ENCODE measurements at places on chromosomes 16 and 17. TPM values are rescaled to one million over a fixed set of nuclear protein-coding genes. Genes with fewer than 3 reads are reported as not detected.

TBC1D16 gene
- total RNA-seq = 0.63 TPM

GPR139 gene
- total RNA-seq = not detected

KRTAP3-1 gene
- total RNA-seq = not detected

CSNK1D gene
- 116 TPM for total RNA-seq

LRRC75A gene
- 1.8 TPM for total RNA-seq

TUBD1 gene
- 11.4 TPM for total RNA-seq

CYGB gene
- not detected for total RNA-seq

FOXK2 gene
- total RNA-seq = 53.3 TPM

RABEP2 gene
- total RNA-seq = 16.5 TPM

RDM1 gene
- 14.4 TPM for total RNA-seq

DNA sequence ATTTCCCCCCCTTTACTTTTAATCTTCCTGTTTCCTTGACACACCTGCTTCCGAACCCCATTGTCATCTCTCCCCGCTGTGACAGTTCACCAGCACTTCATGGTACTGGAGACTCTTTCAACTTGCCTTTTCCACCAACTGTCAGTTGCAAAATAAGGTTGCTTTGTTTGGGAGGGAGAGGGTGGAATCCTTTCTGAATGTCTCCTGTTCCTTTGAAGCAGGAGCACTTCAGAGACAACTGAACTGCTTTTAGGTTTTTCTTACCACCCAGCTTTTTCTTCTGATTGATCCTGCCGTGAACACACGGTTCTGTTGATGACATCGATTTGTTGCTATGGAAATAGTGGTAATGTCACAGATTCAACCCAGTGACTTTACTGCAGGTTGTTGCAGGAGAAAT is 42.0 kb downstream of the RPA1 start:
- peak overlapping the region; percentile 58 for H3K4me3 ChIP-seq
- no peak for DNase-seq
- H3K27me3 ChIP-seq = no peaks in the 10 kb centered on the region
- peak overlapping the region; percentile 81 for H3K27ac ChIP-seq
- H3K4me1 ChIP-seq = peaks cover 64% of the 10 kb centered on the region
- peaks cover 69% of the 10 kb centered on the region for H3K36me3 ChIP-seq

GRCh38 chr16:1413684-1414531 is 596 bp downstream of the UNKL start:
- DNase-seq = peak; percentile 78
- H3K27me3 ChIP-seq = no peaks in the 10 kb centered on the region
- H3K4me3 ChIP-seq = peak overlapping the region; percentile 82
- peak overlapping the region; percentile 81 for H3K27ac ChIP-seq
- H3K4me1 ChIP-seq = peaks cover 31% of the 10 kb centered on the region

- no peaks in the 10 kb centered on the region for H3K4me1 ChIP-seq
- H3K4me3 ChIP-seq = no peak overlapping the region
- H3K36me3 ChIP-seq = no peaks in the 10 kb centered on the region
- H3K27ac ChIP-seq = no peak overlapping the region
Observed at GRCh38 chr17:14940108-14940937, 324.8 kb downstream of the PMP22 start.

- H3K27ac ChIP-seq = peak overlapping the region; percentile 71
- H3K27me3 ChIP-seq = no peaks in the 10 kb centered on the region
- peak; percentile 67 for DNase-seq
- H3K36me3 ChIP-seq = peaks cover 77% of the 10 kb centered on the region
- no peak overlapping the region for H3K4me3 ChIP-seq
Observed at GRCh38 chr17:47663912-47664623, 14.3 kb downstream of the KPNB1 start.

- H3K36me3 ChIP-seq = peaks cover 9% of the 10 kb centered on the region
- H3K27me3 ChIP-seq = peaks cover 56% of the 10 kb centered on the region
- peaks cover 47% of the 10 kb centered on the region for H3K4me1 ChIP-seq
- no peak for DNase-seq
- H3K27ac ChIP-seq = no peak overlapping the region
Observed at GRCh38 chr17:60137731-60138130, 12.0 kb upstream of the CA4 start.

- peaks cover 20% of the 10 kb centered on the region for H3K4me1 ChIP-seq
- no peak for DNase-seq
- no peak overlapping the region for H3K27ac ChIP-seq
- H3K4me3 ChIP-seq = no peak overlapping the region
Observed at GRCh38 chr17:50328363-50329325, 17.3 kb upstream of the XYLT2 start.

- peaks cover 6% of the 10 kb centered on the region for H3K36me3 ChIP-seq
- H3K4me1 ChIP-seq = no peaks in the 10 kb centered on the region
- H3K4me3 ChIP-seq = no peak overlapping the region
- DNase-seq = no peak
- H3K27ac ChIP-seq = no peak overlapping the region
Observed at GRCh38 chr17:82691714-82692113, 6.8 kb downstream of the RAB40B start.

DNA sequence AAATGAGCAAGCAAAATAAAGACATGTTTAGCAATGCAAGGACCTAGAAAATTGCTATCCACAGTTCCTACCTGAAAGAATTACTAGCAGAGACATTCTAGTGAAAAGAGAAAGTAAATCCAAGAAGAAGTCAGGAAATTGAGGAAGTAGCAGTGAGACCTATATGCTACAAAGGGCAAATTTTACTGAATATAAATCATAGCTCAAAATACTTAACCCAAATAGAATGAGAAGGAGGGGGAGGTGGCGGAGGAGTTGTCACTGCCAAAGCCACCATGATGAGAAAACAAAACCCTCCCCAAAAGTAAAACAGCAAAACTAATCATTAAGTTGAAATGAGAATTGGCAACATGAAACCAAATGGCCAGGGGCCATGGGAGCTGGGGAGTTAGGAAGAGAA is 39.3 kb downstream of the PITPNM3 start:
- peaks cover 14% of the 10 kb centered on the region for H3K27me3 ChIP-seq
- no peak for DNase-seq
- no peak overlapping the region for H3K4me3 ChIP-seq
- H3K4me1 ChIP-seq = no peaks in the 10 kb centered on the region
- no peak overlapping the region for H3K27ac ChIP-seq
- H3K36me3 ChIP-seq = no peaks in the 10 kb centered on the region

DNA sequence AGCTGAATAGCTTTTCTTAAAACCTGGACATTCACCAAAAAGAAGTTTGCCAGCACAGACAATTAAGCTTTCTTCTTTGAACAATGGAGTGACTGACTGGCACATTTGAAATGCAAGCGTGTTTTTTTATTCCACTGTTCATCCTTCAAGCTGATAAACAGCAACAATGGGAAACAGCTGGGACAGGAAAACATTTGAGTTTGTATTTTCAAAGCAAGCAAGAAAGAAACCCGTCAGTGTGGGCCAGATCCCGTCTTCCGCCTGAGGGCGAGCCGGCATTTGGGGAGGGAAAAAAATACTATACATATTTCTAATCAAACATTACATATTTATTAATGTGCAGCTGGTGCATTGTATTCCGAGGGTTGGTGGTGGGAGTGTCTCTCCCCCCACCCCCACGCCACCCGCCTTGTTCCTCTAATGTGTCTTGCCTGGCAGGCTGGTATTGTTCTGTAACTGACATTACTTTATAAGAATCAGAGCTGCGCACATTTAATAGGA is 94.3 kb downstream of the CYLD start:
- peaks cover 7% of the 10 kb centered on the region for H3K27me3 ChIP-seq
- no peak overlapping the region for H3K27ac ChIP-seq
- peaks cover 12% of the 10 kb centered on the region for H3K4me1 ChIP-seq
- H3K4me3 ChIP-seq = no peak overlapping the region
- DNase-seq = no peak

DNA sequence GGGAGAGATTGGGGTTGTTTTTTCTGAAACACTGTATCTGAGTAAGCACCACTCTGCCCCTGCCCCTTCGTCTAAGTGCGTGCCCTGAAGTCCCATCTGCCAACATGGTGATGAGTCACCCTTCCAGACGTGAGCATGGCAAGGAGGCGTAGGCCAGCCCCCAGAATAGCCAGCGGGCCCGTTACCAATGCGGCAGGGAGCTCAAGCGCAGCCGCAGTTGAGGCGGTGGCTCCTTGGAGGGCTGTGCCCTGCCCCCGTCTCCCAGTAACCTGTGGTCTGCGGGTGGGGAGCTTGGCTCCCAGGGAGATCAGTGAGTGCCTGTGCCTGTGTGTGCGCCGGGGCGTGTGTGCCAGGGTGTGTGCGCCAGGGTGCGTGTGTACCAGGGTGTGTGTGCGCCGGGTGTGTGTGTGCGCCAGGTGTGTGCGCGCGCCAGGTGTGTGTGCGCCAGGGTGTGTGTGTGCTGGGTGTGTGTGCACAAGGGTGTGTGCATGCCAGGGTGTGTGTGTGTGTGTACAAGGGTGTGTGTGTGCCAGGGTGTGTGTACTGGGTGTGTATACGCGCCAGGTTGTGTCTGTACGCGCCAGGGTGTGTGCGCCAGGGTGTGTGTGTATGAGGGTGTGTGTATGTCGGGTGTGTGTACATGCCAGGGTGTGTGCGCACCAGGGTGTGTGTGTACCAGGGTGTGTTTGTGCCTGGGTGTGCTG is 98.6 kb upstream of the CHMP6 start:
- H3K4me3 ChIP-seq = peak overlapping the region; percentile 94
- H3K27ac ChIP-seq = peak overlapping the region; percentile 100
- peaks cover 93% of the 10 kb centered on the region for H3K36me3 ChIP-seq
- H3K4me1 ChIP-seq = peaks cover 93% of the 10 kb centered on the region
- no peaks in the 10 kb centered on the region for H3K27me3 ChIP-seq

- H3K36me3 ChIP-seq = no peaks in the 10 kb centered on the region
- no peak overlapping the region for H3K4me3 ChIP-seq
- peaks cover 54% of the 10 kb centered on the region for H3K27me3 ChIP-seq
- no peak for DNase-seq
Observed at GRCh38 chr16:66843191-66843590, 1.0 kb upstream of the CA7 start.

DNA sequence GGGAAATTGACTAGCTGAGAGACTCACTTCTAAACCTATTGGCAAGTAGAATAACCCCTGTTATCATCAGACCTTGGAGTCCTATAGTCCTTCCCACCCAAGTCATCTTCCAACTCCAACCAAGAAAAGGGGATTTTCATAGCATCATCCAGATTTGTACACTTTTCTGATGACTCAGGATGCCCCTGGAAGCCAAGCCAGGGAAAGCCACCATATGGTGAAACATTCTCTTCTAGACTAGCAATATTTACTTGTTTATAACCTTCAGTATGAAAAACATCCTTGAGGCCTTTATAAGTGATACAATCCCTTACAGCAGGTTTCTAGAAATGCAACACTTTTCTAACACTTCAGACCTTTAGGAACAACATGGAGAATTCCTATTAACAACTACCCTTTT is 618.8 kb upstream of the CDH11 start:
- H3K4me1 ChIP-seq = no peaks in the 10 kb centered on the region
- DNase-seq = no peak
- no peaks in the 10 kb centered on the region for H3K27me3 ChIP-seq
- H3K4me3 ChIP-seq = no peak overlapping the region
- H3K36me3 ChIP-seq = no peaks in the 10 kb centered on the region

DNA sequence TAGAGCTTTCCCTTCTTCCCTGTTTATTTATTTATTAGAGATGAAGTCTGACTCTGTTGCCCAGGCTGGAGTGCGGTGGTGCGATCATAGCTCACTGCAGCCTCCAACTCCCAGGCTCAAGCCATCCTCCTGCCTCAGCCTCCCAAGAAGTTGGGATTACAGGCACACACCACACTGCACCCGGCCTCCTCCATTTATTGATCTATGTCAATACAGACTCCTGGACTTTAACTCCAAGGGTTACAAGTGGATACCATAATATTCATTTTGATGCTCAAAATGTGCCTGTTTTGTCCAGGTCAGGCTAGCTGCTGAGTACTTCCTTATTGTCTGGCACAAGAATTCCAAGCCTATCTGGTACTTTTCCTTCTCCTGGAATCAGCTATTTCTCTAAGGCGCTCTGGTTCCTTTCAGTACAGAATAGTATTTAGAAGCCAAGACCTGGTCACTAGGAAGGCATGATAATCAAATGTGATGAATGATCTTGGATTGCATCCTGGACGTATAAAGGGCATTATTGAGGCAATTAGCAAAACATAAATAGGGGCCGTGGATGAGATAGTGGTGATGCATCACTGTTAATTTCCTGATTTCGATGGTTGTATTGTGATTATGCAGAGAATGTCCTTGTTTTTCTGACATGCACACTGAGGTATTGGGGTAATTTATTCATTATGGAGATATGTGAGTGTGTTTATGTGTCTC is 21.7 kb downstream of the IL4R start:
- no peak overlapping the region for H3K4me3 ChIP-seq
- H3K4me1 ChIP-seq = peaks cover 45% of the 10 kb centered on the region
- DNase-seq = no peak
- peaks cover 94% of the 10 kb centered on the region for H3K36me3 ChIP-seq
- H3K27me3 ChIP-seq = no peaks in the 10 kb centered on the region

DNA sequence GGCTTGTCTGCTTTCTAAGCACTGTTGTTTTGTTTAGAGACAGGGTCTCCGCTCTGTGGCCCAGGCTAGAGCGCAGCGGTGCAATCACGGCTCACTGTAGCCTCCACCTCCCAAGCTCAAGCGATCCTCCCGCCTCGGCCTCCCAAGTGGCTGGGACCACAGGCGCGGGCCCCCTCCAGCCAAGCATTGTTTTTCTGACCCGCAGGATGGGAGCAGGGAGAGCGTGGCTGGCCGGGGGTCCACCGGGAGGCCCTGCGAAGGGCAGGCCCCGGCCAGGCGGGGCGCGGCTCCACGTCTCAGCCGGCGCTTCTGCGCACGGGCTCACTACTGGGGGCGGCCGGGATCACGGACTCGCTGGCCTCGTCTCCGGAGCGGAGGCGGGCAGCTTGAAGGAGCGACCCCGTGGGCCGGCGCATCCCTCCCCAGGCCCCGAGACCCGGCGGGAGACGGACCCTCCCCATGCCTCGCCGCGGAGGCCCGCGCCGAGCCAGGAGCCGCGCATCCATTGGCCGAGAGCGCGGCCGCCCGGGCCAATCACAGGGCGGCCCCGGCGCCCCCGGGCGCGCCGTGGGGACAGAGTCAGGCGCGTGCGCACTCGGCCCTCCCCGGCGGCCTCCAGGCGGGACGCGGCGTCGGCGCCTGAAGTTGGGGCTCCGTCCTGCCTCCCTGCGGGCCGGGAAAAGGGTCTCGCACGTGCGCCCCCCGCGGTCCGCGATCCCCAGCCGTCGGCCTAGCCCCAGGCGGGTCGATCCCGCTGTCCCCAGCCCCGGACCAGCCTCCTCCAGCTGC is 24.9 kb downstream of the ACTG1 start:
- DNase-seq = peak; percentile 81
- H3K27ac ChIP-seq = no peak overlapping the region
- H3K4me1 ChIP-seq = peaks cover 9% of the 10 kb centered on the region
- peak overlapping the region; percentile 39 for H3K4me3 ChIP-seq

Measured in activated CD4-positive, alpha-beta memory T cell treated with anti-CD3 and anti-CD28 coated beads, Interleukin-2, amount 10 ng/mL, durations not matched to agents 7 days and 5 days (primary cell).